ENCODE measurements at places on chromosomes 7 and 10. TPM values are rescaled to one million over a fixed set of nuclear protein-coding genes. Genes with fewer than 3 reads are reported as not detected.

Gene PTF1A
- not detected for polyA plus RNA-seq

DNA sequence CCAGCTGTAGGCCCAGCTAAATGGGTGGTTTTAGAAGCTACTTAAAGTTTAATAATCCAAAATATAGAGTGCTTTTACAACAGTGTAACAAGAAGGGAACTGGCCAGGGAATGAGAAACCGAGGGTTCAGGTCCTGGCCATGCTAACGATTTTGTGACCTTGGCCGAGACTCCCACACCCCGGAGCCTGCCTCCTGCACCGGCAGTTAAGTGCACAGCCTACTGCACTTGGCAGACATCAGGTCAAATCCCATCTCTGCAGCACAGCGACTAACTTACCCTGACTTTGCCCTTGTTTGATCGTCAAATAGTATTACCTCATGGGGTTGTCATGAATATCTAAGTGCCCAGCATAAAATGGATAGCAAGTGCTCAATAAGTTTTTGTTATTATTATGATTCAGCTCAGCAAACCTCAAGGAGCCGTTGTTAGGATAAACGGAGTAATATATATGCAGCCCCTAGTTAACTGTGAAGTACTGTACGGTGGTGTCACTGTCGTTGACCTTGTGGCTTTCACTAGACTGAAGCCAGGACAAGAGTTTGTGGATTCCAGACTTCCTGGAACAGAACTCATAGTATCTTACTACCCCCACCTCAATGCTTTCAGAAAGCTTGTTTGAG, 35.5 kb downstream of the LYZL1 start:
- H3K4me1 ChIP-seq: peaks cover 17% of the 10 kb centered on the region
- H3K27me3 ChIP-seq: no peaks in the 10 kb centered on the region
- no peak for DNase-seq
- no peak overlapping the region for H3K4me3 ChIP-seq
- peak overlapping the region; percentile 11 for H3K27ac ChIP-seq

GRCh38 chr7:150385302-150385723, 6.2 kb downstream of the ZNF775 start:
- no peaks in the 10 kb centered on the region for H3K36me3 ChIP-seq
- H3K27ac ChIP-seq: no peak overlapping the region
- H3K27me3 ChIP-seq: no peaks in the 10 kb centered on the region
- no peaks in the 10 kb centered on the region for H3K4me1 ChIP-seq

- H3K27ac ChIP-seq: no peak overlapping the region
Measured at GRCh38 chr10:112732277-112732921, 217.6 kb upstream of the TCF7L2 start.

Gene SLC29A4
- polyA plus RNA-seq: 5.3 TPM

- H3K4me1 ChIP-seq: no peaks in the 10 kb centered on the region
- no peak overlapping the region for H3K4me3 ChIP-seq
- H3K27ac ChIP-seq: no peak overlapping the region
- no peaks in the 10 kb centered on the region for H3K36me3 ChIP-seq
- H3K27me3 ChIP-seq: peaks cover 4% of the 10 kb centered on the region
Measured at GRCh38 chr7:22025075-22025474, 79.4 kb upstream of the CDCA7L start.

DNA sequence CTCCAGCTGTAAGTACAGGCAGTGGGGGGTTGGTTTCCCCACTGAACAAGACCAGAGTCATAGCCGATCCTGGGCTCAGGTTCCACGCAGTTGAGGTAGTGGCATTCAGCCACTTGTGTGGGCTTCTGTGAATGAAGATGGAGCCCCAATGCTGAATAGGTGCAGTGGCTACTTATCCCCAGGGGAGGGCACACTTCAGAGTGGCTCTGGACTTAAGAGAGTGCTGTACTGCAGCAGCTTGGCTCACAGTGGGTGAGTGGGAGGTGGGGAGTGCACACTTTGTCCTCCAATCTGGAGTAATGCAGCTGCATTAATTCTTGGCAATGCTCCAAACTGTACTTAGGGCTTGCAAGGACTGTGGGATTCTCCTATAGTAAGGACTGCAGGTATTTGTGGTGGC, 81.9 kb downstream of the BUB3 start:
- no peak overlapping the region for H3K4me3 ChIP-seq
- H3K27ac ChIP-seq: no peak overlapping the region
- H3K36me3 ChIP-seq: no peaks in the 10 kb centered on the region

DNA sequence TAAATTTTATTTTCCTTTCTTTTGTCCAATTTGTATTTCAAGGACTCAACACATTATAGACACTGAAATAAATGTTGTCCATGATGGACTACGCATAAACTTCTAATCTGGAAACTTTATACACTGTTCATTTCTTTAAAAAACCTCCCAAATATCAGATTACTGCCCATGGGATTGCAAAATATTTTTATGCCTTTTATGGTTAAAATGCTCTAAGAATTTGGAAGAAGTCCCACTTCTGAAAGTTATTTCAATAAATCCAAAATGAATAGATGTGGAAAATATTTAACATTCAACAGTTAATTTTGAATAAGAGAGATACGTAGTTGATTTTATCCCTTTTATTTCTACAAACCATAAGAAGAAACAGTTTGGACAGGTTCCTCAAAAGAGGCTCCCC, 46.1 kb downstream of the CABCOCO1 start:
- H3K27me3 ChIP-seq: no peaks in the 10 kb centered on the region
- H3K4me1 ChIP-seq: no peaks in the 10 kb centered on the region
- DNase-seq: no peak
- no peak overlapping the region for H3K4me3 ChIP-seq
- H3K27ac ChIP-seq: no peak overlapping the region

- H3K4me3 ChIP-seq: no peak overlapping the region
- H3K36me3 ChIP-seq: no peaks in the 10 kb centered on the region
Measured at GRCh38 chr10:124306922-124307371, 111.8 kb downstream of the OAT start.

GRCh38 chr7:28358423-28358868, 53.9 kb upstream of the CREB5 start:
- H3K27ac ChIP-seq: no peak overlapping the region
- no peaks in the 10 kb centered on the region for H3K27me3 ChIP-seq
- no peak for DNase-seq
- no peak overlapping the region for H3K4me3 ChIP-seq

- peaks cover 4% of the 10 kb centered on the region for H3K4me1 ChIP-seq
- H3K27ac ChIP-seq: peak overlapping the region; percentile 74
- no peaks in the 10 kb centered on the region for H3K27me3 ChIP-seq
- no peak for DNase-seq
- no peak overlapping the region for H3K4me3 ChIP-seq
- no peaks in the 10 kb centered on the region for H3K36me3 ChIP-seq
Measured at GRCh38 chr10:17216217-17216900, 11.7 kb upstream of the VIM start.

GRCh38 chr7:157558061-157558460, 221.3 kb downstream of the DNAJB6 start:
- no peak overlapping the region for H3K4me3 ChIP-seq
- no peaks in the 10 kb centered on the region for H3K27me3 ChIP-seq
- no peaks in the 10 kb centered on the region for H3K36me3 ChIP-seq
- no peak for DNase-seq
- no peak overlapping the region for H3K27ac ChIP-seq

DNA sequence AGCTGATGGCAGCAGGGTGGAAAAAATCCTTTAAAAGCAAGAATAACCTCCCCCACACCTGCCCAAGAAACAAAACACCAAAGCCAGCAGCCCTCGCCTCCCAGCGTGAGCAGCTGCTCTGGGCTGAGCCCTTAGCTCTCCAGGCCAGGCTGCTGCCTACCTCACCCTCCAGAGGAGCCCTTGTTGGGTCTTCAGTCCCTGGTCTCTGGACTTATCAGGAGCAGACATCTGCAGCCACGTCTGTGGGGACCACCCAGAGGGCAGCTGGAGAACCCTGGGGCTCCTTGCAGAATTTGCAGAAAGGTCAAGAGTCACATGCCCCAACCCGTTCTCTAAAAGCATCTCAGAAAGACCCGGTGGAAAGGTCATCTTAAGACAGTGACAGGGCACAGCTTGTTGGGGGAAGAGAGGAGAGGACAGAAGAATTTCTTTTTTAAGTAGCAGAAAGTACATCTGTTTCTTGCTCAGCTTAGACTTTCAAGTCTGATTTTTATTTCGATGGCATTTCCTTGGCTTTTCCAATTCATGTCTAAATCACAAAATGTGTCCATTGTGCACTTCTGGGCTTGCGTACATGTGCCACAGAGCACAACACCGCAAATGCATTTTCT, 425.7 kb upstream of the NFE2L3 start:
- peaks cover 7% of the 10 kb centered on the region for H3K4me1 ChIP-seq
- no peak overlapping the region for H3K27ac ChIP-seq
- H3K36me3 ChIP-seq: no peaks in the 10 kb centered on the region

Gene NKX1-2
- not detected for polyA plus RNA-seq

DNA sequence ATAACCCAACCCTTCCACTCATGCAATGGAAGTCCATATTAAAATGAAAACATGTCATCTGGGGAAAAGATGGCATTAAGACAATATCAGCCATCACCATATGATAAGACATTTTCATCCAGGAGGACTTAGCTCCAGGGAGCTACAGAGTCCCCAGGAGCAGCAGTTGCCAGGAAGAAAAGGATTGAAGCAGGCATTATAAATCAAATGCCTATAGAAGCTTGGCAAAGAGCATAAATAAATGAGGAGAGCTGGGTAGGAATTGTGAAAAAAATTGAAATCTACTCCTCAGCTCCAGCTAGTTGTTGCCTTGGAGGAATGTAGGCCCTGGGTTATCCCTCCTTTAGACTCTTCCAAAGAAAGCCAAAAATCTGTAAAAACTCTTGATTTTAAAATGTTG, 42.5 kb downstream of the FAM13C start:
- H3K4me3 ChIP-seq: no peak overlapping the region
- no peaks in the 10 kb centered on the region for H3K36me3 ChIP-seq
- no peak for DNase-seq
- peaks cover 15% of the 10 kb centered on the region for H3K4me1 ChIP-seq
- peak overlapping the region; percentile 31 for H3K27ac ChIP-seq
- no peaks in the 10 kb centered on the region for H3K27me3 ChIP-seq

DNA sequence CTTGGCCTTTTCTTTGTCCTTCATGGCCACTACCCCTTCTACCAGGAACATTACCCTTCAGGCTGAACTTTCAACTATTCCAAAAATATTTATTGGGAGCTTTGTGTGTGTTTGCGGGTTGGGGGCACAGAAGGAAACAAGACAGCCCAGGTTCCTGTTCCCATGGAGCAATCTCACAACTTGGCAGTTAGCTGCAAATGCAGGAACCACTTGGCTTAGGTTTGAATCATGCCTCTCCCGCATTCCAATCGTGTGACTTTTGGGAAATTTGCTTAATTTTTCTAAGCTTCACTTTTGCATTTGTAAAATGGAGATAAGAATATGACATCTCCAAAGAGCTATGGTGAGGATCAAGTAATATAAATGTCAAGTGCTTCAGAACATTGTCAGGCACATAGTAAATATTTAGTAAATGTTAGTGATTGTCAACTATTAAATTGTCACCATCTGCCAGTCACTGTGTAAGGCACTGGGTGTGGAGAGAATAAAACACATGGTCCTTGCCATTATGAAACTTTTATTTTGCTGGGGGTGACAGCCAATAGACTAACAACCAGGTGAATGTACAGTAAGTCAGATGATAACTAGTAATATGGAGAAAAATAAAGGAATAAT, 277.1 kb downstream of the SNX13 start:
- DNase-seq: no peak
- H3K27ac ChIP-seq: no peak overlapping the region
- no peaks in the 10 kb centered on the region for H3K36me3 ChIP-seq
- no peaks in the 10 kb centered on the region for H3K4me1 ChIP-seq
- H3K4me3 ChIP-seq: no peak overlapping the region

DNA sequence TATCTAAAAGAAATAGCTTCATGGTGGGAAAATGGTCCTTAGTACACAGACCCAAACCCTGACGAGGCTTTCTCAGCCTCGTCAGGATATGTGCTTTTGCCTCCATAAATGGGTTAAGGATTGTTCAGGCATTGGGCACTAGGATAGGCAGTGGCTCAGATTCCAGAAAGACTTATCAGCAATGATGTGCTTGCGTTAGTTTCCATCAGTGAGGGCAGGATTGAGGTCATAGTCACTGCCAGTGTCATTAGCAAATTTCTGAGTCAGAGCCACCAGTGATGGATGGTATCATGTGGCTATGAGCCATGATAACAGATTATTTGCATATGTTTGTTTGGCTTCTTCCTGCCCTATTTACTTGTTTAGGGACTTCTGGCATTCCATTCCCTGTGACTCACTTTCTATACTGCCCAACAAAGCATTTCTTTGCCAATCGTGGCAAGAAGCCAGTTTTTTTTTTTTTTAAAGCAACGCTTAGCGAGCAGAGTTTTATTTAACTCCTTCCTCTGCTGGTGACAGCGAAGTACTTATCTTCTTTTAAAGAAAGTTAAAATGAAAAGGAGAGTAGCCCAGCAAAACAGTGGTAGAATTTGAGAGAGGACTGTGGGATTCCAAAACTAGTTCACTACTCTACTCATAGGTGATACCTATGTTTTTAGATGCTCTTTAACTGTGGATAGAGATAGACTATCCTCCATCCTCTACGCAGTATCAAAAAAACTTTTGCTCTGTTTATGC, 44.4 kb downstream of the MYPN start:
- no peaks in the 10 kb centered on the region for H3K27me3 ChIP-seq
- H3K4me1 ChIP-seq: no peaks in the 10 kb centered on the region
- H3K27ac ChIP-seq: peak overlapping the region; percentile 68
- peak; percentile 52 for DNase-seq
- no peaks in the 10 kb centered on the region for H3K36me3 ChIP-seq
- H3K4me3 ChIP-seq: no peak overlapping the region

DNA sequence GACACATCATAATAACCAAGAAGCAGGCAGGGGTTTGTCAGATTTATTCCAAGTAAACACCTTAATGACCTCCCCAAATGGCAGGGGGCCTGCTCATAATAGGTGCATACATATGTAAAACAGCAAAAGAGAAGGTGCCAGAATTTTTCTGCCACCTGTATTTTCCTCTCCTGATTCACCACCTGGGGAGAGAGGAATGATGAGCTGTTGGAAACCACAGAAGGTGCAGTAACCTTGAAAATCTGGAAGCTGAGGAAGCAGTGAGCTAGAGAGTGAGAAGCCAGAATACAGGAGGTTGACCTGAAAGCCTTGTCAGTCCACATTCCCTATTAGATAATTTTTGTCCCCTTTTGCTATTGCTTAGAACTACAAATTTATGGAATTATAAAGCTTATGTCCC, 46.2 kb upstream of the PDE1C start:
- H3K36me3 ChIP-seq: no peaks in the 10 kb centered on the region
- no peak for DNase-seq
- H3K27me3 ChIP-seq: no peaks in the 10 kb centered on the region
- H3K4me1 ChIP-seq: peaks cover 11% of the 10 kb centered on the region
- H3K27ac ChIP-seq: no peak overlapping the region

- H3K4me1 ChIP-seq: no peaks in the 10 kb centered on the region
- no peaks in the 10 kb centered on the region for H3K27me3 ChIP-seq
- no peak for DNase-seq
Measured at GRCh38 chr7:4022265-4022664, 659.8 kb upstream of the FOXK1 start.

Gene SPDYE5
- polyA plus RNA-seq: not detected

- DNase-seq: no peak
- H3K27me3 ChIP-seq: no peaks in the 10 kb centered on the region
- peaks cover 100% of the 10 kb centered on the region for H3K4me1 ChIP-seq
- H3K27ac ChIP-seq: peak overlapping the region; percentile 83
Measured at GRCh38 chr10:124722798-124723783, 21.1 kb downstream of the FAM53B start.

Gene VTI1A
- polyA plus RNA-seq: 6.2 TPM
